ENCODE measurements at places on chromosomes 1 and 21.

DNA sequence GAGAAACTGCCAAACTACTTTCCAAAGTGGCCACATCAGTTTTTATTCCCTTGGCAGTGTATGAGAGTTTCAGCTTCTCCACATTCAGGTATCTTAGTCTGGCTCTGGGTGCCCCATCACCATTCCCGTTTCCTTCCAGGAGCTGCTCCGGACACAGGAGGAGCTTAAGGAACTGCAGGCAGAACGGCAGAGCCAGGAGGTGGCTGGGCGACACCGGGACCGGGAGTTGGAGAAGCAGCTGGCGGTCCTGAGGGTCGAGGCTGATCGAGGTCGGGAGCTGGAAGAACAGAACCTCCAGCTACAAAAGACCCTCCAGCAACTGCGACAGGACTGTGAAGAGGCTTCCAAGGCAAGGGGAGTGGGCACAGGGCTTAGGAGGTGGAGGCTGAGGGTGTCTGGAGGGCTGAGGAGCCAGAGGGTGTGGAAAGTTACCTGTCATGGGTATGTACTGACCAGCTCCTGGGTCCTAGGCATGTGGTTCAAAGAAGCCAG lies 10.9 kb upstream of the TUFT1 start:
- DNase-seq, result no peak

- no peak for DNase-seq
These were observed 60.4 kb downstream of the DIP2A start for GRCh38 chr21:46518983-46519583.

- no peak for DNase-seq
These were observed 27.0 kb downstream of the C1orf216 start for GRCh38 chr1:35691571-35692220.

DNA sequence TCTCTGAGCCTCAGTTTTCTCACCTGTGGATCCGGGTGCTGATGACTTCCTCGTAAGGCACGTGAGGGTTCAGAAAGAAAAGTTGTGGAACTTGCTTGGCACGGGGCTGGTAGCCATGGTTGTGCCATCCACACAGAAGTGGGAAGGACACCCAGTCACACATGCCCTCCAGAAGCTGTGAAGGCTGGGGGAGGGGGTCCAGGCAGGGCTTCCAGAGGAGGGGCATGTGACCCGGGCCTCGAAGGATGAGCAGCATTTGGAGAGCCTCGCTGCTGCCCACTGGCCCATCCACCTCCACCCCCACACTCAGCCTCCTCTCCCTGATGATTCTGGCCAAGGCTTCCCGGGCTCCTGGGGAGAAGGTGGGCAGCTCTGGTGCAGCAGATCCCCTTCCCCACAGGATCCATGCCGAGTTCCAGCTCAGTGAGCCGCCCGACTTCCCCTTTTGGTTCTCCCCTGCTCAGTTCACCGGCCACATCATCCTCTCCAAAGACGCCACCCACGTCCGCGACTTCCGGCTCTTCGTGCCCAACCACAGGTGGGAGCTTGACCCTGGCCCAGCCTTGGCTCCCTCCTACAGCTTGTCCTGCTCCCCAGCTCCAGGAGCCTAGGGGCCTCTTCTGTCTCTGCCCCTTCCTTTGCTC lies 9.4 kb downstream of the SELENON start:
- no peak for DNase-seq

- DNase-seq, result no peak
These were observed 50.5 kb upstream of the GADD45A start for GRCh38 chr1:67634396-67634935.

DNA sequence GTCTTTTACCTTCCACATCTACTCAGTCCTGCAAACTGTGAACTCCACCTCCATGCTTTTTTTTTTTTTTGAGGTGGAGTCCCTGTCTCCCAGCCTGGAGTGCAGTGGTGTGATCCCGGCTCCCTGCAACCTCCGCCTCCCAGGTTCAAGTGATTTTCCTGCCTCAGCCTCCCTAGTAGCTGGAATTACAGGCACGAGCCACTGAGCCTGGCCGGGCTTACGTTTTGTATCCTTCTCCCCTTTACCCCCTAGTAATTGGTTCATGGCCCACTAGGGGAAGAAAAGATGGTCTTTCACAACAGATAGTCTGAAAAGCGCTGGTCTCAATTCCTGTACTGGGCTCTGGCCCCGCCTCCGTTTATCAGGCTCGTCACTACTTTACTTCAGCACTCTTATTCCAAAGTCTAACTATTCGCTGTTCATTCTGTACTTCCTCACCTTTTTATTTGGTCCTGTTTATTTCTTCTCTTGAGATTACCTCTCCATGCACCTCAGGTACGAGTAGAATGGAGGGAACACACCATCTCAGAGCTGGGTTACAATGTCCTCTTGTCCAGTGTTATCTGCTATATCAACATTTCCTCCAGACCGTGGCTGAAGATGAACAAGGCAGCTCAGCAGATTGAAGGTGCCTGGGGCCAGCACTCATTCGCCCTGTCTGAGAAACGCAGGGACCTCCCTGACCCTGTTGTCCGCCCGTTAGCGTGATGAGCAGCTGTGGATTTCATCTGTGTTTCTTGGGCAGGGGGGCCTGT lies 16.2 kb downstream of the CNST start:
- no peak for DNase-seq

- DNase-seq, result no peak
These were observed 55.4 kb downstream of the MATN1 start for GRCh38 chr1:30668024-30668423.
